Fibroblast of skin of right biceps (primary cell): ENCODE measurements at places on chromosomes 3 and 15.
A peak's percentile ranks its signal among the peaks of the same experiment; 100 is the strongest.

GRCh38 chr3:146550070-146550615, 5.7 kb upstream of the PLSCR1 start:
- DNase-seq: no peak

- DNase-seq: peak; percentile 25
Observed at GRCh38 chr3:149009732-149010131, 18.4 kb downstream of the GYG1 start.

GRCh38 chr3:66723231-66723630, 222.4 kb upstream of the LRIG1 start:
- DNase-seq: peak; percentile 42

DNA sequence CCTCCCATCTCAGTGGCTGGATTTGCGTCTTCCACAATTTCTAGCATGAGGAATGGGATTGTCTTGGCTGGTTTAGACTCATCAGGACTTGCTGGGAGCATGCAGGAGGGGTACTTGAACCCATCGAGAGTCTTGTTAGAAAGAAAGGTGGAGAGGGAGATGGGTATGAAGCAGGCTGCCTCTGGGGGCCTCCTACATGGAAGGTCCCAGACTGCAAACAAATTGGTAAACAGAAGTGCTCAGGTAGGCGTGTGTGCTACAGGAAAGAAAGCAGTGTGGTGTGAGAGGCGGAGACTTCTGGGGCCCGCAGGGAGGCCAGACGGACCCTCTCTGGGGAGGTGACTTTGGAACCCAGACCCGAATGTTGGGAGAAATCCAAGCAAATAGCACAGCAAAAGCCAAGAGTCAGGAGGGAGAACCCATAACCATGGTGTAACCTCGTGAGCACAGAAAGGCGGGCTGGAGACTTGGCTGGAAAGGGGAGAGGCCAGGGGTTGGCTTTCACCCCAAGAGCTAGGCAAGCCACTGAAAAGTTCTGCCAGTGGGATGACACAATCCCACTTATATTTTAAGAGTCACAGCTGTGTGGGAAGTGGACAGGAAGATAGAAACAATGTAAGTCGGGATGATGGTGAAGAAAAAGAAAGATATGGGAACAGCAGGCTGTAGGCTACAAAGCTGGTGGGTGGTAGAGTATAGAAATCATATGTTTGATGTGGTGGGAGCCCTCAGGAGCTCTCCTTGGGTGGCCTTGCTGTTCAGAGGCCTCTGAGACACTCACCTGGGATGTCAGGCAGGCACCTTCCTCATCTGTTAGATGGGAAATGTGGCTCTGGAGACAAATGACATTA, 130.1 kb upstream of the PRR20G start:
- no peak for DNase-seq

DNA sequence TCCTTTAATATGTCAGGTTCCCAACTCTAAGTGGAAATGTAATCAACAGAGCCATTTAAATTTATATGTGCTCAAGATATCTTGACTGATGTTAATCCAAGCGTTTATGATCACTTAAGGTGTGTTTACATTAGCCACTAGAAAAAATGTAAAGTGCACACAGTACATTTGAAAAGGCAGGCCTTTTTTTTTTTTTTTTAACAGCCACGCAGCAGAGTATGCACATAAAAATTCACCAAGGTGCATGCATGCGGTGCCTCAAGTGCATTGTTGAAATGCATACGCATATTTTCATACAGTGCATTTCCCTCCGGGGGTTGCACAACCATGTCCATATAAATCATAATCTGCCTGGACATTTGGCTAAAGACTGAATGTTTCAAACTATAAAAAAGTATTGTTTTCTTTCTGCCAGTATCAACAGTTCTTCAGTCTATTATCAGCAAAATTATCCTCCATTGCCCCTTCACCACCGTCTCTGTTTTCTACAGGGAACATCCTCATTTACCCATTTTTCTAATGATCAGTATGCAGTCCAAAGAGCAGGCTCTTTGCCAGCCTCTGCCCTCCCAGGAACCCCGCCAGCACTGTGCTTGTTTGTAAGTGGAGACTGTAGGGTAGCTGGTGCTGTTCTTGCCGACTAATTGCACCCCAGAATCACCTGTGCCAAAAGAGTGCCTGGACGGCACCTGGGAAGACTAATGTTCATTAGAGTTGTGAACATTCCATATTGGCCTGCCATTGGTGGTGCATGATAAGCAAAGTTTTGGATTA, 611.2 kb upstream of the CFAP20DC start:
- DNase-seq: peak; percentile 17

GRCh38 chr15:74682954-74683353, 12.9 kb downstream of the EDC3 start:
- DNase-seq: no peak

GRCh38 chr15:54772663-54773062, 424.1 kb downstream of the RSL24D1 start:
- DNase-seq: no peak
